ENCODE measurements at places on chromosomes 5 and 9.
A peak's percentile ranks its signal among the peaks of the same experiment; 100 is the strongest.

GRCh38 chr5:89756955-89757354, 652.6 kb downstream of the CETN3 start:
- DNase-seq: no peak

DNA sequence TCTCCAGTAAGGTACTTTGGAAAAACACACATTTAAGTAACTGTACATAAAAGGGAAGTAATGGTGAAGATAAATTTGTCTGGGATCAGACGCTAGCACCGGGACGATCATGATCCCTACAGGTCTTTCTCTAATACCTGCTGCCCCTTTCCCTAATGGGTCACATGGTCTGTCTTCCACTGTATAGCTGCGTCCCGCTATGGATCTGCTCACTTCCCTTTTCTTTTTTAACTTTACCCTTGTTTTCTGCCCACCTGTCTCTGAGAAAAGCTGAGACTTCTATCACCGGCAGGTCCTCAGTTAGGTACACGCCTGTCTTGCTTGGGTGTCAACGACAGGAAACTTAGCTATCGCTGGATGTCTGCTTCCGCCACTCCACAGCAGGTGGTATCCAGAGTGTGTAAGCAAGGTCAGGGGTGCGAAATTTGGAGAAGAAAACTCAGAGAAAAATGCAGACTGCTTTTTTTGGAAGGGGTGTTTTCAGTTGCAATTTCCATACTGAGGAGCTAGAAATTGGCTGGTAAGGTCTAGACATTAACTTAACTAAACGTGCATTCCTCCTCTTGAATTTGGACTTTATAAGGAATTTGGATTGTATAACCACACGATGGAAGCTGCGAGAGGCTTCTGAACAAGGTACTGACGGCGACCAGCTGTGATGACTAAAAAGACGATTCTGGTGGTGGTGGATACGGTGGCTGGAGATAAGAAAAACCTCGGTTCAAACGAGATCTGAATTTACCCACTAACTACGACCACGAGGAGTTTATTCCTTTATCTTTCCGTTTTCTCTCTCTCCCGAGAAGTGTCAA, 1.1 kb upstream of the ICE1 start:
- no peak for DNase-seq

DNA sequence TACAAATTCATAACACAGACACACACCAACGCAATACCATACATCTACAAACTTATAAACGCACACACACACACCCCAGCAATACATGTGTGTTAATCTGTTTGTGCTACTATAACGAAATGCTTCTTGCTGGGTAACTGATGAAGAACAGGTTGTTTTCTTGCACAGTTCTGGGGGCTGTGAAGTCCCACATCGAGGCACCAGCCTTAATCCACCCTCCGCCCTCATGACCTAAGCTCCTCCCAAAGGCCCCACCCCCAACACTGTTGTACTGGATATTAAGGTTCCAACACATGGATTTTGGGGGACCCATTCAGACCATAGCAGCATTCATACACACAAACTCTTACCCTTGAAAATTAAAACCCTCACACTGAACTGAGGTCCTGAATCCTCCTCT, 38.8 kb upstream of the LPCAT1 start:
- DNase-seq: no peak

GRCh38 chr5:7904170-7904569, 35.2 kb downstream of the MTRR start:
- peak; percentile 83 for DNase-seq

GRCh38 chr9:136829981-136830885, 12.0 kb upstream of the AJM1 start:
- DNase-seq: no peak

All from RWPE1 (cell line).